GM04504 (cell line): ENCODE measurements at places on chromosomes 13 and 19.

DNA sequence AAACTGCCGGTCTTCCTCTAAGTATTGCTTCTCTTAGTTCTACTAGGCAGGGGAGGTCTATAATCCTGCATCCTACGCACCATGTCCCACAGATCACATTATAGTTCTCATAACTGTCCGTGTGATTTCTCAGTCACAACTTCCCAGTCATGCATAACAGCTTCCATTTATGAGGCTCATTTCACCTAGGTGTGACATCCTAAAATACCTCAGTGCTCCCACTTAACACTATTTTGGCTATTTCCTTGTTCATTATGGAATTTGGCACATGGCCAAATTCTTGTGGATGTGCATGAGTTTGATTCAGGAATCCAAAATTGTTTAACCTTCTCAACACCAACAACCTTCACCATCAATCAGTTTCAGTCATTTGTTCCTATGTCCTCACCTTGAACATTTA lies 989.9 kb downstream of the OLFM4 start:
- no peak for DNase-seq

GRCh38 chr13:23866420-23867026 lies 22.7 kb downstream of the MIPEP start:
- DNase-seq = no peak

- DNase-seq = no peak
Observed at GRCh38 chr19:11053817-11054195, 35.5 kb upstream of the LDLR start.

- no peak for DNase-seq
Observed at GRCh38 chr19:1610579-1610978, 5.3 kb upstream of the UQCR11 start.
